Esophagus mucosa (tissue), 1 donor: ENCODE measurements at places on chromosomes 3 and 15. TPM values are rescaled to one million over a fixed set of nuclear protein-coding genes. Genes with fewer than 3 reads are reported as not detected.

The SYNPR gene
- not detected for total RNA-seq

The DUOXA2 gene
- total RNA-seq, result 10.4 TPM

The POPDC2 gene
- 0.60 TPM for total RNA-seq

The CASR gene
- not detected for total RNA-seq

The CLRN1 gene
- total RNA-seq, result not detected

The ATP8B4 gene
- total RNA-seq, result 0.56 TPM

The UROC1 gene
- total RNA-seq, result not detected

The GCNT3 gene
- 11.4 TPM for total RNA-seq

The KLHL6 gene
- total RNA-seq, result 0.76 TPM

The ZIC1 gene
- 0.36 TPM for total RNA-seq

The CHD2 gene
- total RNA-seq, result 67.5 TPM

The EPHB1 gene
- 0.40 TPM for total RNA-seq

The PXYLP1 gene
- total RNA-seq, result 1.5 TPM

The ACKR2 gene
- total RNA-seq, result 1.1 TPM

The SHC4 gene
- total RNA-seq, result not detected

The SPPL2A gene
- 52.8 TPM for total RNA-seq

The EPHA6 gene
- 1.1 TPM for total RNA-seq

The CLEC3B gene
- total RNA-seq, result 3.1 TPM

The MAPK6 gene
- 83.9 TPM for total RNA-seq

The IQCF5 gene
- not detected for total RNA-seq

The SLC24A5 gene
- not detected for total RNA-seq

The STARD9 gene
- total RNA-seq, result 1.2 TPM

The GREM1 gene
- total RNA-seq, result 9.2 TPM

The TGM5 gene
- 13.5 TPM for total RNA-seq

The KLF15 gene
- total RNA-seq, result 0.60 TPM

The SLC9A9 gene
- 14.6 TPM for total RNA-seq

The CYP8B1 gene
- not detected for total RNA-seq

The HYAL1 gene
- 4.1 TPM for total RNA-seq

The SLC22A14 gene
- 0.24 TPM for total RNA-seq

The MINDY2 gene
- total RNA-seq, result 10.2 TPM

The ZSCAN29 gene
- 15.4 TPM for total RNA-seq
